Activated CD4-positive, alpha-beta memory T cell treated with anti-CD3 and anti-CD28 coated beads, Interleukin-2, amount 10 ng/mL, durations not matched to agents 7 days and 5 days (primary cell): ENCODE measurements at places on chromosomes 12 and 14. TPM values are rescaled to one million over a fixed set of nuclear protein-coding genes. Genes with fewer than 3 reads are reported as not detected.

GRCh38 chr12:132132609-132133430 is 11.3 kb downstream of the DDX51 start:
- DNase-seq: no peak

DNA sequence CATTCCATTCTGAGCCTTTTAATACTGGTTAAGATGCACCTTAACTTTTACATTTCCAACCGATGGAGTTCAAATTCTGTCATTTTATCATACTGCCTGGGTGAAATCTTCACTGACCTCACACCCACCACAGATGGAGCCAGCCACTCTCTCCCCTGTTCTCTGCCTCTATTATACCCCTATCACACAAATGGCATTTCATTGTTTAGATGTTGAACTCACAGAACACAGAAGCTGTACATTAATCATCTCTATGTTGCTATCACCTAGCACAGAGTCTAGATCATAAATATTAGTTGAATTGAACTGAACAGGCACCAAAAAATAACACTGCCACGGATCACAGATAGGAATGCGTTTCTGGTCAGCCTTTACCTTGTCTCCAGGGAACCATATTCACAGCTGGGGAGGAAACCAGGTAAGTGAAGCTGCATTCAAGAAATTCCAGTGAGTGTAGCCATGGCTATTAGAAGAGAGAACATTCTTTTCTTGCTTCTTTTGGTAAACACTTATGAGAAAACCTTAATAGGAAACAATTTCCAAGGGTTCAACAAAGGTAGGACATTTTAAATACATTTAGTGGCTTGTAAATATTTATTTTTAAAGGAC is 194.9 kb upstream of the RMST start:
- no peak for DNase-seq

DNA sequence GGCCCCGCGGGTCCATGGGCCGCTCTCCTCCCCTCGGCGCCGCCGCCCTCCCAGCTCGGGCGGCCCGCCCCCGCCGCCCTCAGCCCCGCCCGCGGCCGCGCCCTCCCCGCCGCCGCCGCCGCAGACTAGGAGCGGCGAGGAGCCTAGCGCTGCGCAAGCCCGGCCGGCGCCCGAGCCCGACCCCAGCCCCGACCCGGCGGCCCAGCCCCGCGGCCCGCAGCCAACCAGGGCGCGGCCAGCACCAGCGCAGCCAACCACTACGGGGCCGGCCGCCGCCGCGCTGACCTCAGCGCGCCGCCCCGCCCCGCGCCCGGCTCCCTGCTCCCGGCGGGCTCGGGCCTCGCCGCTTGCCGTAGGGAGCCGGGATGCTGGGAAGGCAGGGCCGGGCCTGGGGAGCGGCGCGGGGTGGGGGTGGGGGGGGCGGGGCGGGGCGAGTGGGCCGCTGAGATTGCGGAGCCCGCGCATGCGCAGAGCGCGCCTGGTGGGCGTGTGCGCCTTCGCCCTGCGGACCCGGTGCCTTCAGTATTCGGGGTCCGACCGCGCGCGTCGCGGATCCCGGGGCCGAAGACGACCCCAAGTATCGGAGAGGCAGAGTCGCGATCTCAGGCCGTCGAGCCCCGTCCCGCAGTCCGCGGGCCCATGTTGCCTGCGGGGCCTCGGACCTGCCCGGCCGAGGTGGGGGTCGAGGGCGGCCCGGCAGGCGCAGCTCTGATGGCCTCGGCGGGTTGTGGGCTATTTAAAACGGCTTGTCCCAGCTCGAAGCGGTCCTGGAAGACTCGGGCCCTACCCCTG is at the start of gene CDC42BPB:
Gene CDC42BPB (minus strand): TSS at position 178 of the 792 bp plus-strand sequence. CDS start 376 bp downstream, outside the sequence.
- DNase-seq: peak; percentile 44

DNA sequence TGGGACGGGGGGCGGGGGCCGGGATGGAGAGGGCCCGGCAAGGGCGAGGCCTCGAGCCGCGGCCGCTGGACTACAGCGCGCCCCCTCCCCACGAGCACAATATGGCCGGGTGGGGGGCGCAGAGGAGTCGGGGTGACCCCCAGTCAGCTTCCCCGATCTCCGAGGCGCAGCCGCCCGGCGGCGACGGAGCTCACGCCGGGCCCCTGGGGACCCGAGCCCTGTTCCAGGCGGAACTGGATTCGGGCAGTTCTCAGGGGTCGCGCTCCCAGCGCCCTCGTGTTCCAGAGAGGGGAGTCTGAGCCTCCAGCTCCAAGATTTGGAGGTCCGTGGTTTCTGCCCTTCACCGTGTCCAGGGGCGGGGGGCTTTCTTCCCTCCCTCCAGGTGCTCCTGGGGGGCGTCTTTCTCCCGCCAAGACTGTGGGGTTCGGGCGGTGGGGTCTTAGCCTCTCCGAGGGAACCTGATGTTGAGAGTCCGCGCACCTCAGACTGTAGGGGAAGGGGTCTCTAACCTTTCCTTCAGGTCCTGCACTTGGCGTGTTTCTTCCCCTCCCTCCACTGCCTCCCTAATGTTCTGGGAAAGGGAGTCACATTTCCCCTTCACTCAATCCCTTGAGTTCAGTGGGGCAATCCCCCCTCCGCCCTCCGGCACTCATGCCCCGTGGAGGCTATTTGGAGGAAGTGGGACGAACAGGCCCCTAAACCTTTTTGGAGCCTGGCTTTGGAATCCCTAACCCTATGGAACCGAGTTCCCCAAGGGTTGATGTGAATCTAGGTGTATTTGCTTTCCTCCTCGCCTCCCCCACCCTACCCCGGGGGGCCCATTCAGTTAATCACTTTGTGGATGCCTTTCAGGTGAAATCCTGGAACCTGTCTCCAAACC is 584 bp downstream of the ACVR1B start:
- peak; percentile 20 for DNase-seq

DNA sequence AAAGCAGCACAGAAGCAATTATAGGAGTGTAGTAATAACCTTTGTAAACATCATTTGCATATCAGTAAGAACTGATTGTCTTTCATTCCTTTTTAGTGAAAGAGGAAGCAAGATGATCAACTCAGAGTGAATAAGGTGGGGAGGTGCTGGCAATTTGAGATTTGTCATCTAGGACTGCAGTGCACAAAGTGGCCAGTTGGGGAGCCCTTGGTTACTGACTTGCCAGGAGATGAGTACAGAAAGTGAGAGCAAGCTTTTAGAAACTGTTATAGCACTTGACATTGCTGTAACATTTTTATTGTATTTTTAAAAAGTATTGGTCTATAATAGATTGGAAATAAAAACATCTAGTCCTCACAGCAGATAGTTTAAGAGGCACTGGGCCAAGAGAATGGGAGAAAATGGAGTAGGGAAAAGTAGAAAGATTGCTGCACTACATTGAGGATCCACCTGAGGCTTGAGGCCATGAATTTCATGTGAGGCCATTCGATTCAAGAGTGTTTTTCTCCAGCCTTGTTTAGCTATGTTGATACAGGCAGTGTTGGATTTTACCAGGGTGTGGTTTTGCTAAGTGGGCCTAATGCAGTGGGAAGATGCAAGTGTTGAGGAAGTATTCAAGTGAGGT is 98.2 kb downstream of the SNAPC1 start:
- peak; percentile 69 for DNase-seq

GRCh38 chr14:21192875-21193535 is 37.1 kb upstream of the OR5AU1 start:
- no peak for DNase-seq

GRCh38 chr12:106030210-106031071 is 108.3 kb downstream of the NUAK1 start:
- no peak for DNase-seq

DNA sequence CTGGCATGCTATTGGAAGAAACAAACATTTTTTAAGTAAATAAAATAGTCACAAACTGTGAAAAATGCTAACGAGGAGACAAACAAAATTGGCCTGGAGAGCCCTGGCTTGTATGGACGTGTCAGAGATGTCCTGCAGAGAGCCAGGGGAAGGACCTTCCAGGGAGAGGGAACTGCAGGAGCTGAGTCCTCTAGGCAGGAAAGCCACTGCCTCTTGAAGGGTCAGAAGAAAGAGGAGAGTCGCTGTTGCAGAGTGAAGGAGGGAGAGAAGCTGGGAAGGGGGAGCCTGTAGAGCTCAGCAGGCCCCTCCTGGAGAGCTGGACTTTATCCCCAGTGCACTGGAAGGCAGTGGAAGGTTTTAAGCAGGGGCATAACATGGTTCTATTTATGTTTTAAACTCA is 80.3 kb upstream of the PWP1 start:
- DNase-seq: no peak

DNA sequence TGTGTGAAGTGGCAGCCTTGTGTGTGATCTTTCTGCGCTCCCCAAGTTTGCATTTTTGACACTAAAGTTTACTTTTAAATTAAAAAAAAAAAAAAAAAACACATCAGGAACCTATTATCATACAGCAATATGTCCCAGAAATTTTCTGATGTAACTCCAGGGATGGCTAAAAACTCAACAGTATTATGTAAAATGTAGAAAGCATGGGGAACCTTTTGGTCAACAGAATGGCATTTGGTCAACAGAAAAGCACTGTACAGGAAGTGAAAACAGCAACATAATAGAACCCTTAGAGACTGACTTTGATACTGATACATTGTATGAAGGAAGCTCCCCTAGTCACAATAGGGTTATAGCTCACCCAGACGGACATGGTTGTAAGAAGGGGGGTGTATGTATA is 224.3 kb downstream of the ITPR2 start:
- no peak for DNase-seq

- no peak for DNase-seq
These were observed 231.5 kb downstream of the NUBPL start for GRCh38 chr14:31792726-31793125.

GRCh38 chr14:40368314-40368713 is 936.1 kb upstream of the FBXO33 start:
- no peak for DNase-seq

Gene C3AR1
- total RNA-seq: 12.2 TPM

Gene TMEM119
- total RNA-seq: 1.0 TPM

Gene LGR5
- not detected for total RNA-seq

Gene CRY1
- 16.6 TPM for total RNA-seq
